ENCODE measurements at places on chromosomes 12 and 14.

- DNase-seq = no peak
Measured at GRCh38 chr14:65335411-65335947, 77.1 kb upstream of the FUT8 start.

DNA sequence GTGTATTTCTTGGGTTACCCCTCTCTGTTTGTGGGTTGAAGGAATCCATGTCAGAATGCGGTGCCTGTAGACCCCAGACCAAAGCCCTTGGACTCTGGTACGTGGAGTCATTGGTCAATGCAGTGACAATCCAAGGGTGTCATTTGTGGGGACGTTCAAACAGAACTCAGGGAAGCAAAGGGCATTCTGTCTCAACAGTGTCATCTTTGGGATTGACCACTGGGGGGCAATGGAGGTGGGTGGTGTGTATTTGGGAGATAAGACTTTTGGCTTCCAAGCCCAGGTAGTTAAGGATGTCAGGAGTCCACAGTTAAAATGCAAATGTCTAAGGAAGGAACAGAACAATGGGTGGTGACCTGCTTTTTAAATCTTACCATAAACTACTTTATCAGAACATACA is 54.6 kb upstream of the CCDC175 start:
- DNase-seq = no peak

DNA sequence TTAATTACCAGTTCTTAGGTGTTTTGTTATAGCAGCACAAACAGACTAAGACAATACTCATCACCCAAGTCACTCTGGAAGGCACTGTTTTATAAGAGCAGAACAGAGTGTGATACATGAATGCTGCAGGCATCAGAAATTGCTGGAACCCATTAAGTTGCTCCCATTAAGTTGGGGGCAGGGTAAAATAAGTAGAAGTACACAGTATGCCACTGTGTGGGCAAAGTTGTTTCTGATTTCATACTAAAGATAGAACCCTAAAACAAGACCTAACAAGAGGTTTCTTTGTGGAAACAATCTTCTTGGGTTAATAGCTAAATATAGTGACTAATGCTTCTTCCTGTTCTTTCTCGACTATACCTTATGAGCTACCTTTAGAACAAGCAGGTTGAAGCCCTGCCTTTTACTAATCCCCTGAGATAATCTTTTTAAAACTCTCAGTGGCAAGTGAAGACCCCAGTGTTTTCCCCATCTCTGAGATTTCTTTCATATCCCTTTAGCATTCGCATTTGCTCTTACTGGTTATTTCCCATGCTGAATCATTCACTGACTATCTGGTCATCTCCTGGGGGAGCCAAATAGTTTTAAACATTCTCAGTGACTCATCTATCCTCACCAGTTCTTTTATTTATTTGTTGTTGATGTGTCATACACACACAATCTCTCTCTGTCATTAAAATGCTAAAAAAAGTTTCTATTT is 52.3 kb downstream of the SOCS2 start:
- no peak for DNase-seq

GRCh38 chr14:63345826-63346225 is 27.1 kb upstream of the GPHB5 start:
- DNase-seq = no peak

GRCh38 chr12:7994731-7995205 is 37.7 kb upstream of the FOXJ2 start:
- no peak for DNase-seq

DNA sequence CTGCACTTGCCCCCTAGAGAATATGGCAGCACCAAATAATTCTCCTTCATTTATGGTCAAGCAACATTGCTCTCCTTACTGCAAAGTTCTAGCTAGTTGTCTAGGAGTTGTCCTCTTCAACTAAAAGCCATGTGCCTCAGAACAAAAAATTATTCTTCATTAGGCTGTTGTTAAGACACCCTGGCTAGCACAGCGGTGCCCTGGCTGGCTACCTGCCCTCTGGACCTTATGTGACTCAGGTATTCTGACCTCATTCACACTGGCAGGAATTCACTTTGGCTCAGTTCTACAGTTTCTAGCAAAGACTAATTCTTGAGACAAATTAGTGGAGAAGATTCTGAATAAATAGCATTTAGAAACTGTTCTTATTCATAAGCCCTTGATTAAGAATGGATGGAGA is 224.4 kb upstream of the KRR1 start:
- DNase-seq = peak; percentile 39

DNA sequence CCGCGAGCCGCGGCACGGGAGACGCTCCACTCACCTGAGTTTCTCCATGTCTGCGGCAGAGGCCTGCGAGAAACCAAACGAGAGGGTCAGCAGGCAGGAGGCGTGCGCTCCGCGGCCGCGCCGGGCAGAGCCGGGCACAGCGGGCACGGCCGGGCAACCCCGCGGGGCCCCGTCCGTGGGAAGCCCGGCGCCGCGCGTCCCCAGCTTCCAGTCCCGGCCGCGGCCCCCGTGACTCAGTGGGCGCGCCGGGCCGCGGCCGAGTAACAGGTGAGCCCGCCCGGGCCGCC is 19.4 kb downstream of the BEGAIN start:
- DNase-seq = no peak

GRCh38 chr14:61187196-61187905 is 93.8 kb downstream of the TMEM30B start:
- no peak for DNase-seq

GRCh38 chr12:93441081-93441616 is 598 bp downstream of the UBE2N start:
- peak; percentile 10 for DNase-seq

- no peak for DNase-seq
Measured at GRCh38 chr12:132941336-132941954, 14.7 kb downstream of the ZNF605 start.

DNA sequence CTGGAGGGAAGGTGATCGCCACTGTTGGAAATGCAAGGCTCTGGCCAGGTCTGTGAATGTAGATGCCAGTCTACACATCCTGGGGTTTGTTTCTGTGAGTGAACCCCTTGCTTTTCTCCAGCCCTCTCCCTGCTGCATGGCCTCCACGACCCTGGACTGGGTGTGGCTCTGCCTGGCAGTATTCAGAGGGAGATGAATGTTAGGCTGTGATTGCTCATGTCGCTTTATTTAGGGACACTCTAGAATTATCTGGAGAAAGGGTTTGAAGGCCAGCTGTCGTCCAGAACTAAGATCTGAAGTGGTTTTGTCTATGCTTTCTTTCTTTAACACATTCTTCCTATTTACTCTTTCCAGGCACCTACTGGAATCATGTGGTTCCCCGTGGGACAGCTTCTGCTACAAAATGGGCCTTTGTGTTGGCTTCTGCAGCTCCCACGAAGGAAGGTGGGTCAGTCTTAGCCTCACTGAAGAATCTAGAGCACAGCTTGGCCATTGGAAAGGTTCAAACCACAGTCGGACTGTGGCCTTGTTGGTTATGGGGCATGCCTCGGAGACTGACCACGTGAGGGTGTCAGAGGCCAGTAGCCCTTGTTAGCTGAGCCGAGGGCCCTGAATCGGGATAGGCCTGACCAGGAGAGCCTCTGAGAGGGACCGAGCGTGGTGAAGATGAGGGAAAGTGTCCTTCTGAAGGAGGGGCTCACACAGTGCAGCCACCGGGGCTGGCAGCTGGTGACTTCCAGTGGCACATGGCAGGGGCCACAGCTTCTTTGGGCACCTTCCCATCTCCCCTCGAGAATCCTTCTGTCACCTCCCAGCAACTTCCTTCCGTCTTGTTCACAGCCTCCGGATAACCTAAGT is 59.1 kb downstream of the ANKRD9 start:
- no peak for DNase-seq

DNA sequence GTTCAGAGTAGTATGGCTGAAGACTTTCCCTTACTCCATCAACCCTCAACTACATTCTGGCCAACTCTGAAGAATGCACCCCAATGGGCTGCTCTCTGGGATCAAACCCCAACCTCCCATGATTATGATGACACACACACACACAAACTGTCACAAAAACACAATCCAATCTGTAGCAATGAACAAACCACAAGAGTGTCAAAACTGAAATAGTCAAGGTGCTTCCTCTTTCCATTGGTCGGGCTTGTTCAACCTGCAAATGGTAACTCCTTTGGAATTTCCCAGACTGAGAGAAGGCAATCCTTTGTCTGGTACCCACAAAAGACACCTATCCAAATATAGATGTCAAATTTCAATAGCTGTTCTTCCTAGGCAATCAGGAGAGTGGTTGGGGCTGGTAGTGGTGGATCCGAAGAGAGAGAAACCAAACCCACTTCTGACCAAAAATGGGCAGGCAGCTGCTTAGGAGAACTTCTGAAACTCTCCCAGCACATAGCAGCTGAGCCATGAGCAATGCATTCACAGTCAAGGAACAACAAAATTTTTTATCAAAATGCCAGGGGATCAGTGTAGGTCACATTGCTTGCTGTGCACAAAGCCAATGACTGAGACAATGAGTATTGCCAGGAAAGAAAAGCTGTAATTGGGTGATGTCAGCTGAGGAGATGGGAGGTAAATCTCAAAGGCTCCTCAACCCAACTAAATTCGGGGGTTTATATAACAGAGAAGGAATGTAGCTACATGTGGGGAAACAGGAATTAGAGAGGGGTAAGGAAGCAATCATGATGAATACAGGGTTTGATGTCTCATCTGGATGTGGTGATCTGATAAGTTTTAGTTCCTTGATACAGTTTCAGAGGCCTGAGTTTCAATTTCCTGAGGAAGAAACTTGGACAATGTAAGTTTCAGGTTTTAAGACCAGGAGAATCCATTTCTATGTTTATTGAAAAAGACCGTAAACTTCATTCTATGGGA is 191.4 kb downstream of the KITLG start:
- no peak for DNase-seq

DNA sequence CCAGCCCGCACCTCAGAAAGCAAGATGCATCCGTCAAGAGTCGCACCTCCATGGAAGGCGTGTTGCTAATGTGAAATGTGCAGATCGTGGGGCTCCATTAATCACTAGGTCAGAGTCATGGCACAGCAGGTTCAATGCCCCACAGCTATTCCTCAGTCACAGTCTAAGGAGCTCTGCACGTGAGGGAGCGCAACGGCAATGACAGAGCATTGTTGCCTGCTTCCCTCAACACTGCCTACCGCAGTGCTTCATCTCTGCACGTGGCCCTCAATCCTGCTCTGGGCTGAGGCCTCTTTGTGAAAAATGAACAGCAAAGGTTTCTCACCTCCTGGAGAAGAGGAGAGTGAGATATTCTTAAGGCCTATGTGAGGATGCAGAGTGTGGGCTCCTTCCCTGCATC is 995.2 kb upstream of the TMEM132C start:
- no peak for DNase-seq

GRCh38 chr14:86457481-86458135 is 927.7 kb downstream of the FLRT2 start:
- no peak for DNase-seq

- DNase-seq = no peak
Measured at GRCh38 chr12:104695453-104696148, 238.9 kb downstream of the CHST11 start.

GRCh38 chr12:52243856-52244614 is 11.0 kb downstream of the KRT7 start:
- peak; percentile 95 for DNase-seq

DNA sequence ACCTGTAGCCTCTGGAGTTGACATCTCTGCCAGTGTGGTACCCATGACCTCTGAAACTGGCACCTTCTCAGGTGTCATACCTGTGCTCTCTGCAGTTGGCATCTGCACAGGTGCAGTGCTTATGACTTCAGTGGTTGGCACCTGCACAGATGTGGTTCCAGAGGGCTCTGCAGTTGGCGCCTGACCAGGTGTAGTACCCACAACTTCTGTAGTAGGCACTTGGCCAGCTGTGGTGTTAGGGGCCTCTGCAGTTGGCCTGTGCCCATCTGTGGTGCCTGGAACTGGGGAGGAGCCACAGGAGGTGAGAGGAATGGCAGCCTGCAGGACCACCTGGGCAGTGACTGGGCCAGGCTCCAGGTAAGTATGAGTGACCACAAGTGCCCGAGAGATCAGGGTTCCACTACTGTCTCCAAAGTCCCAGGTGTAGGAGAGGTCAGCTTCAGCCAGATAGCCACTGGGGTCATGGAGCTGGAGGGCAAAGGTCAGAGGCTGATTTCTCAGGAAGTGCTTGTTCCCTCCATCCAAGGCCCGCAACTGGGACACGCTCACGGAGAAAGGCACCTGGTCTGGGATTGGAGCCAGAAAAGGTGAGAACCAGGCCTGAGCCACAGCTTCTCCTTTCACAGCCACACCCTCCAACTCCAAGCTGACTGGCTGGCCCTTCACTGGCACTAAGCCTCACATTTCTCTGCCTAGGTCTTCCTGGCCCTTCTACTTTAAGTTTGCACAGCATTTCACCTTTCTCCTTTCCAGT is 8.6 kb downstream of the PMEL start:
- DNase-seq = peak; percentile 79

Measured in pancreas (tissue), 10 donors.